ENCODE measurements at places on chromosomes 7 and 10.

DNA sequence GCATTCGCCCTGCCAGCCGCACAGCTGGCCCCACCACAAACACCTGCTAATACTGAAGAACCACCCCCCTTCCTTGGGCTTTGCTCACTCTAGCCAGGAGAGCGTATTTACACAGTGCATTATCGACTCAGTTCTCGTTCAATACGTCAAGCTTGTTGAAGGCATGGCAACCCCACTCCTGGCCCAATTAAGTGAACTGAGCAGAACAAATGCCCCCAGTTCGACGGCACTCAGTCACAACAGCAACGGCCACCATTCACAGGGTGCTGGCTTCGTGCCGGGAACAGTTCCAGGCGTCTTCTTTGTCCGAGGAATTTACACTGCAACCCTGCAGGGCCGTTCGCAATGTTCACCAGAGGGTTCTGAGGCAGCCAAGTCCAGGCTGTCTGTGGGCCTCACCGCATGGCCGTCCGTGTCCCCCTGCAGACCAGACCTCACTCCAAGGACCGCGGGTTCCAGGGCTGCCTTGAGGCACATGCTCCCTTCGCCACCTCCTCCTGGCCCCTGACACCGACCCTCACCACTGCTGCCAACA, 175.3 kb downstream of the DIP2C start:
- no peak for DNase-seq
- H3K27me3 ChIP-seq = peaks cover 9% of the 10 kb centered on the region
- no peak overlapping the region for H3K4me3 ChIP-seq
- H3K4me1 ChIP-seq = peaks cover 21% of the 10 kb centered on the region
- H3K36me3 ChIP-seq = no peaks in the 10 kb centered on the region
- no peak overlapping the region for H3K27ac ChIP-seq

- no peak for DNase-seq
- H3K4me3 ChIP-seq = no peak overlapping the region
- no peak overlapping the region for H3K27ac ChIP-seq
- peaks cover 7% of the 10 kb centered on the region for H3K27me3 ChIP-seq
- H3K4me1 ChIP-seq = no peaks in the 10 kb centered on the region
These were observed 76.1 kb downstream of the SKIDA1 start for GRCh38 chr10:21449288-21449966.

DNA sequence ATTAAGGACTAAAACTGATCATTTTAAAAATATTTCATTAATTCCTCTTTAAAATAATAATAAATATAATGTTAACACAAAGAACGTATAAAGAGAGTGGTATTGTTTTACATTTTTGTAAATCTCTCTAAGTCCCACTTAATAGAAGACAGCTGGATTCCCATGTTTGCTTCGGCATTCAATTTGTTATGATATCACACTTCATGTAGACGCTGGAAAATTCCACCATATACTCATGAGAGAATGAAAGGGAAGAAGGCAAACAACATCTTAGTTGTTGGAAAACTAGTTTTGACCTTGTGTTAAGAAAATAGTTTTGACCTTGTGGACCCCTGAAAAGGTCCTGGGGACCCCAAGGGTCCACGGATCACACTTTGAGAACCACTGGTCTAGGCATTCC, 85.3 kb upstream of the MGMT start:
- no peak for DNase-seq
- no peaks in the 10 kb centered on the region for H3K4me1 ChIP-seq
- H3K4me3 ChIP-seq = no peak overlapping the region
- no peaks in the 10 kb centered on the region for H3K36me3 ChIP-seq
- no peak overlapping the region for H3K27ac ChIP-seq

GRCh38 chr7:5603241-5604140, 178.0 kb downstream of the RNF216 start:
- no peaks in the 10 kb centered on the region for H3K4me1 ChIP-seq
- H3K36me3 ChIP-seq = no peaks in the 10 kb centered on the region
- no peaks in the 10 kb centered on the region for H3K27me3 ChIP-seq
- no peak overlapping the region for H3K4me3 ChIP-seq
- no peak overlapping the region for H3K27ac ChIP-seq
- DNase-seq = no peak

DNA sequence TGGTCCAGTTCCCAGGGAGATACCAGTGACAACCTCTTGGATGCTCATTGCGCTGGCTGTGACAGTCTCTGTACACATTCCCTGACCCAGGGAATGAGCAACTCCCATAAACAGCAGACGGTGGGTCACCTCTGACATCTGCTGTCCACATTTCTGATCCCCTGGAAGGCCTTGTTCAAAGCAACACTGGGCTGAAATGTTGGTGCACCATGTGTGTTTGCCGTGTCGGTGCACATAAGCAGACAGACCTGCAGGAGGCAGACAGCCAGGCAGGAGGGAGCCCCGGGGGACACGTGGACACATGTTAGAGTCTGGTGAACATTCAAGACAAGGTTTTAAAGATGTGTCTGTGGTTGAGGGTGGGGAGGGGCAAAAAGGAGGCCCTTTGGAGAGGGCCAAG, 254.9 kb downstream of the PLXNA4 start:
- no peak for DNase-seq
- no peak overlapping the region for H3K27ac ChIP-seq
- H3K27me3 ChIP-seq = peaks cover 39% of the 10 kb centered on the region
- H3K36me3 ChIP-seq = no peaks in the 10 kb centered on the region
- peaks cover 13% of the 10 kb centered on the region for H3K4me1 ChIP-seq

- H3K36me3 ChIP-seq = peaks cover 23% of the 10 kb centered on the region
- DNase-seq = peak; percentile 93
- peak within 1 kb of the TSS; percentile 99 for H3K4me3 ChIP-seq
- no peaks in the 10 kb centered on the region for H3K27me3 ChIP-seq
- H3K27ac ChIP-seq = peak within 1 kb of the TSS; percentile 100
These were observed at the start of gene FAS for GRCh38 chr10:88990384-88991160. Gene FAS, plus strand, starts transcription at chr10:88990798. Its CDS starts 79 bp downstream, at chr10:88990877.
